Testis (tissue), 5 donors: ENCODE measurements at places on chromosomes 2 and 18. TPM values are rescaled to one million over a fixed set of nuclear protein-coding genes. Genes with fewer than 3 reads are reported as not detected.

The GDF7 gene
- total RNA-seq, result 0.62 TPM

The CHRNA1 gene
- 0.25 TPM for total RNA-seq

The RGPD4 gene
- total RNA-seq, result 7.1 TPM

DNA sequence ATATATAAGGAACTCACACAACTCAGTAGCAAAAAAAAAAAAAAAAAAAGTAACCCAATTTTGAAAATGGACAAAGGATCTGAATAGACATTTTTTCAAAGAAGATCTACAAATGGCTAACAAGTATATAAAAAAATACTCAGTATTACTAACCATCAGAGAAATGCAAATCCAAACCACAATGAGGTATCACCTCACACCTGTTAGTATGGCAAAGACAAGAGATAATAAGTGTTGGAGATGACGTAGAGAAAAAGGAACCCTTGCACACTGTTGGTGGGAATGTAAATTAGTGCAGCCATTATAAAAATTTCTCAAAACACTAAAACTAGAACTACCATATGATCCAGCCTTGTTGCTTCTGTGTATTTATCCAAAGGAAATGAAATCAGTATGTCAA is 5.8 kb upstream of the CNDP1 start:
- H3K4me3 ChIP-seq, result no peak overlapping the region
- H3K36me3 ChIP-seq, result no peaks in the 10 kb centered on the region
- no peaks in the 10 kb centered on the region for H3K27me3 ChIP-seq
- no peaks in the 10 kb centered on the region for H3K4me1 ChIP-seq
- no peak for DNase-seq
- H3K27ac ChIP-seq, result no peak overlapping the region

DNA sequence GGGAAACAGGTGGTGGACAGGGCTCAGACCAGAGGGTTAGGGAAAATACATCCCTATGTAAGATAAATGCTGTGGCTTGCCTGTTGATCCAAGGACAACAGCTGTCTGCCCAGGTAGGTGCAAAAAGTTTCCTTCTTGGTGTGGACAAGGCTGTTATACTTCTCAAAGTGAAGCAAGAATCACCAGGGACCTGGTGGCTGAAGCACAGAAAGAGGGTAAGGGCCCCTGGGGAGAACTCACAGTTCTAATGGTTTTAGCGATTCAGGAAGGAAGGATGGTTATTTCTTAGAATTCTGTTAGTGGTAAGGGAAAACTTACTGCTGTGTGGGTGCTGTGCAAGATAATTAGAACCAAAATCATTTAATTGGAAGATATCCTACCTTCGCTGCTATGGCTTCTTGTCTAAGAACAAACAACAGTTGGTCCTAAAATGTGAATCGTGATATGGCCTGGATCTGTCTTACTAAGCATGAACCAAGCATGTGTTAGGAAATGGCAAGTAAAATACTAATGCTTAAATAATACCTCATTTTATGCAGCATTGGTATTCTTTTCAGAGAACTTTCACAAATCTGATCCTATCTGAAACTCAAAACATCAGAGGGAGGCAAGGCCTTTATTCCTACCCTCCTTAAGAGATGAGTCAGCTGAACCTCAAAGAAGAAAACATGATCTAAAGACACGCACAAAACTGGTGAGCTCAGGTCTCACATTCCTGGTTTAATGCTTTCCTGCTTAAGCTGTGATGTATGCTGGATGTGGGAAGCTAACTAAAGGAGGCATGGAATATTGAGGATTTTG is 159.2 kb upstream of the THUMPD2 start:
- no peaks in the 10 kb centered on the region for H3K36me3 ChIP-seq
- H3K4me1 ChIP-seq, result no peaks in the 10 kb centered on the region
- DNase-seq, result no peak
- H3K27me3 ChIP-seq, result no peaks in the 10 kb centered on the region
- no peak overlapping the region for H3K4me3 ChIP-seq
- no peak overlapping the region for H3K27ac ChIP-seq

DNA sequence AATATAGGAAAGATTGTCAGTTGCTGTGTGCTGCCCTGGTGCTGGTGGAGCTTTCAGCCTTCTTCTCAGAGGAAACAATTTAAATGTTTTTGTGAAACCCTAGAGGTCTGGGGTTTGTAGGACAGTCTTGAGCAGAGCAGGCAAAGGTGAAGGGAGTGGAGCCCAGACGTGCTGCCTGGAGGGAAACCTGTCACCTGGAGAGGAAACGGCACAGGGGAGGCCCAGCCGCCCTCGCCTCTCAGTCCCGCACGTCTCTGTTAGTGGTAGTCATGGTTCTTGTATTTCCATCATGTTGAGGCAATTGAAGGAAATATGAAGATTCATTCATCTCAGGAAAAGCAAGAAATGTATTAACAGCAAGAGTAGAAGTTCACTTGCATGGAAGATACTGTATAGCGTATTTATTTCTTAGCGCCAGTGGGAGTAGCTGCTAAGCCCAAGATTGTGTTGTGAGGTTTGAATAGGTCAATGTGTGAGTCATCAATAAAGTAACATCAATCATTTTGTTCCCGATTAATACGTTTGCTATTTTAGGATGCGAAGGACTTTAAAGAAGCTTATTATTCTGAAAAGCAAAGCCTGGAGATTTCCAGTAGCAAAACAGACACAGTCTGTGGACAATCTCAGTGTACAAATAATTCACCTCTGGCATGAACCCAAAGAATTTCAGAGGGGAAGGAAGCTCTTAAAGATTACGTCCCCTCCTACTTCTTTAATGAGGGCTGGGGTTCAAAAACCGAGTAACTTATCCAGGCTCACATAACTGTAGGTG is 70.4 kb downstream of the LRRFIP1 start:
- H3K4me3 ChIP-seq, result no peak overlapping the region
- no peaks in the 10 kb centered on the region for H3K36me3 ChIP-seq
- H3K27ac ChIP-seq, result no peak overlapping the region
